ENCODE measurements at places on chromosomes 12 and 14.

DNA sequence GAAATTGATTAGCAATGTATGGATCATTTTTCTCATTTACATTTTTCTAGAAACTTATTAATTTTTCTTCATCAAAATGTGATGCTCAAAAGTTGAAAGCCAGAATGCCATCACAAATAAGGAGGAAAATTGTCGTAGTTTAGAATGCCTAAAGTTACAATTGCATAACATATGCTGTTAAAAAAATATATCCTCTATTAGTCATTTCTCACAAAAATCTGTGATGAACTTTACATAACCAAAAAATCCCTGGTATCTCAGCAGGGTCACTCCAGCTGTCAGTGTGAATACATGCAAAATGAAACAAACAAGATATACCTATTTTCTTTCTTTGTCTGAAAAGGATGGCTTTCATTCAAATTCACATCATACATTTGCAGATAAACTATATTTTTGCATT is 358.9 kb downstream of the PAWR start:
- DNase-seq: no peak

GRCh38 chr12:124699909-124700308 is 132.5 kb upstream of the NCOR2 start:
- DNase-seq: no peak

GRCh38 chr12:52168019-52168717 is 23.6 kb downstream of the KRT80 start:
- no peak for DNase-seq

GRCh38 chr12:71626768-71627167 is 36.9 kb downstream of the ZFC3H1 start:
- no peak for DNase-seq

DNA sequence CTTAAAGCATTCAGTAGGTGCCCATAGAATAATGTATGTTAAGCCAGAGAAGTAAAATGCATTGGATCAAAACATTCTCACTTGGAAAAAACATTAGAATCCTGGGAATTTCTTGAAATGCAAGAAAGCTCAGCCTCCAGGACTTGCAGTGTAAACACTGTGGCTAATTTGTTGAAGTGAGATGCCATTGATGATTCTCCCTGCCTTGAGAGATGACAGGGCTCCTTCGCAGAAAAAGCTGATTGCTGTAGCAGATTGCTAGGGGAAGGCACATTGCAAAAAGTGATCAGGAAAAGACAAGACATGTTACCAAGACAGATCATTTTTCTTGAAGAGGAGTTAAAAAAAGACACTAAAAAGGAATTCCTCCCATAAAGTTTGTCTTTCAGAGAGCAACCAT is 204.2 kb upstream of the HMGA2 start:
- no peak for DNase-seq

GRCh38 chr14:35678403-35679028 is 130.6 kb downstream of the RALGAPA1 start:
- DNase-seq: no peak

DNA sequence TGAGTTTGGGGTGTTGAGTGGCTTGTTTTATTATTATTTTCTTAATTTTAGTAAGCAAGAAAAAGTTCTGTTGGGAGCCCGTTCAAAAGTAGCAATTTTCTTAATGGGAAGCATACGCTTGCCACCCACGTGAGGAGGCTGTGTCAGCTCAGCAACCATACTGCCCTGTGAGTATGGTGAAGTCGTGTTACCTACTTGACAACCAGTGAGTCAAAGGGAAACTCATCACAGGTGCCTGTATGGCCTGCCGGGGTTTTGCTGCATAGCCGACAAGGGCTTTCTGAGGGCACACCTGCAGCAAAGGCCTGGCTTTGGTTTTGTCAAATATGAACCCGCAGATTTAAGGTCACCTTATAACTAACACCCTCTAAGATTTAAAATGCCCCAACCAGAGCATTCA is 31.1 kb downstream of the PITPNM2 start:
- DNase-seq: no peak

GRCh38 chr14:79028281-79028680 is 858.1 kb downstream of the NRXN3 start:
- DNase-seq: no peak

GRCh38 chr12:106369624-106370346 is 12.2 kb downstream of the POLR3B start:
- DNase-seq: no peak

DNA sequence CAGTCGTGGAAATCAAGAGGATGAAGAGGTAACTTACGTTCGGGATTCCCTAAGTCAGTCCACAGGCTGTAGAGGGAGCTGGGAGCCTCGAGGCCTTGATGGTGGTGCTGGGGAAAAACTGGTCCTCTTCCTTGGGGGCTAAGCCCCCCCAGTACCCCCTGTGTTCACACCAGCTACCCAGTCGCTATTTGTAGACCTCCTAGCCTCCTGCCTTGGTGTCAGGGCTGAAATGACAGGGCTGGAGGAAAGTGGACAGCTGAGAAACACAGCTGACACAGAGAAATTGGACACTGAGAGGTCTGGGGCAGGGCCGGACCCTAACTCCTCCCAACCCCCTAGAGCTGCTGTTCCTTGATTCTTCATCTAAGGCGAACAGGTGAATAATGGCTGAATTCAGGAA is at the start of gene STAC3:
STAC3 (minus strand) TSS at position 232 of the 400 bp plus-strand sequence. CDS start 1,551 bp downstream, outside the sequence.
- no peak for DNase-seq

- no peak for DNase-seq
Measured at GRCh38 chr12:88763536-88764100, 183.3 kb upstream of the KITLG start.

GRCh38 chr14:34794217-34794616 is 79.8 kb upstream of the CFL2 start:
- DNase-seq: no peak

DNA sequence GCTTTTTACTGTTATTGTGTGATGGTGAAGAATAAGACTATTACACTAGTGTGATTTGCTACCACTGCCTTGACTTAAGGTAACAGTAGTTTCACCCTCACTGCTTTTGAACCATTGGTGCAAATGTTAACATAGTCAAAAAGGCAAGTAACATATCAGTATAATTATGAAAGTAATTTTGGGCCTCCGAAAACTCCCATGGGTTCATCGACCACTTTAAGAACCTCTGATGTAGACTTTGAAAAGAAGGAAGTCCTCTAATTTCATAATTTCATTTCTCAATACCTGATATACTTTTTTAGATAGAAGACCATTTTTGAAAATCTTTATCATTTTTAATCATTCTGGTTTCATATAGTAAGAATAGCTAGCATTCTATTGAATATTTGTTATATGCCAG is 57.7 kb downstream of the ETNK1 start:
- no peak for DNase-seq

DNA sequence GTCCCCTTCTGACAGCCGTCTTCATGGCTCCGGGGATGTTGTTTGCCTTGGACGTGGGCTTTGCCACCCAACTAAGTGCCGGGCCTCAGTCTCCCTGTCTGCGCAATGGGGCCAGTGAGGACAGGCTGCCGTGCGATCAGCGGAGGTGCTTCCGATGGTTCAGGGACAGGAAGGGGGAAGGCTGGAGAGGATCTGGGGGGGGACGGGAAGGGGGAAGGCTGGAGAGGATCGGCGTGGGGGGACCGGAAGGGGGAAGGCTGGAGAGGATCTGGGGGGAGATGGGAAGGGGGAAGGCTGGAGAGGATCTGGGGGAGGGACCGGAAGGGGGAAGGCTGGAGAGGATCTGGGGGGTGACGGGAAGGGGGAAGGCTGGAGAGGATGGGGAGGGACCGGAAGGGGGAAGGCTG is 3.4 kb downstream of the MMP17 start:
- no peak for DNase-seq

DNA sequence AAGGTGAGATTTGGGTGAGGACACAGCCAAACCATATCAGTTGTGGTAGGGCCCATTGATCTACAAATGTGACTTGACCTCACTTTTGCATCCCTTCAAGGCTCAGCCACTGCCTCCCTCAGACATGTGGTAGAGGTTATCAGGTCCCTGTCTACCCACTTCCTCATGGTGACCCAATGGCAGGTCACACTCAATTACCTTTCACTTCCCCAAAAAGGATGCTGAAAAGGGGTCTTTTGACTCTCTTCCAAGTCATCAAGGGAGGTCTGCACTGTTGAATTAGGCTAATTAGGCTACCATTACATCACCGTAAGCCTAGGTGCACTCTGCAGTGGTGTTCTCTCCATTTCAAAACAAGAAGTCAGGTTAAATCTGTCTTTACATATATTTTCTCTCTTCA is 22.6 kb upstream of the DRAM1 start:
- no peak for DNase-seq

GRCh38 chr12:16148938-16149337 is 128.5 kb downstream of the SLC15A5 start:
- DNase-seq: no peak

DNA sequence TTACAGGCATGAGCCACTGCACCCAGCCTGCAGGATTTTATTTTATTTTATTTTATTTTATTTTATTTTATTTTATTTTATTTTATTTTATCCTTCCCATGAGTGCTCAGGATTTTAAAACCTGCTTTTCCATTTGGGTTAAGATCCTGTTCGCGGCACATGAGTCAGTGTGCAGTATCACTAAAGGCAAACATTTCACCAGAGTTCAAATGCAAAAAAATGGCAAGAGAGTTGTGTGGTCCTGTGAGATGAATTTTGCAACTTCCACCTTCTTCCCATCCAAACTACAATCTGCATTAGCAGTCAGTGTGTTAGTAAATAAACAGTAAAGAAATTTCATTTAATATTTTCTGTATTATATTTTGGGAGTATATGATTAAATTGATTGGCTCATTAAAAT is 29.0 kb downstream of the MOAP1 start:
- DNase-seq: no peak

GRCh38 chr12:98352218-98352811 is 163.1 kb upstream of the TMPO start:
- DNase-seq: no peak

DNA sequence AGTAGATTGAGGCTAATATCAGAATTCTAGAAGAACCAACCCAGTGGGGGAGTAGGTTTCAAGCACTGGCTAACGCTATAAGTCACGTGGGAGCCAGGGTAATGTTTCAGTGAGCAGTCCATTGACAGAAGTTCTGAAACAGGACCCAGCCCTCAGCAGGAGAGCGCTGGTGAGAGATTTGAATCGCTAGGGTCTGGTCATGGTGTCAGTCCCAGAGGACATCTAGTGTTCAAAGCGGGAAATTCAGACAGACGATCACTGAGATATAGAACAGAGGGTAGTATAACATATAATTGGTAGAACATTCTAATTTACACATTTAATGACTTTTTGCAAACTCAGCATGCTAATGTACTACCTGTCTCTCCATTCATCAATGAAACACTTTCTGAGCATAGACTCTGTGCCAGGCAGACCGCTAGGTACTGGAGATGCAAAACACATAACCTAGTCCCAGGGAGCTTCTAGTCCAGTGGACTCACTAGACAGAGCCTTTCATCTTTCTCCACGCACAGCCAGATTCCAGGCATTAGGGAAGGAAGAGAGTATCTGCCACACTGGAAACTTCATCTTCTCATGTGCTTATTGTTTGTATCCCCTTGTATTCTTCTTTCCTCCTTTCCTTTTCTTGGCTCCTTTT is 35.4 kb upstream of the RNASE3 start:
- DNase-seq: no peak

GRCh38 chr12:82826505-82826904 is 139.8 kb downstream of the TMTC2 start:
- DNase-seq: no peak

DNA sequence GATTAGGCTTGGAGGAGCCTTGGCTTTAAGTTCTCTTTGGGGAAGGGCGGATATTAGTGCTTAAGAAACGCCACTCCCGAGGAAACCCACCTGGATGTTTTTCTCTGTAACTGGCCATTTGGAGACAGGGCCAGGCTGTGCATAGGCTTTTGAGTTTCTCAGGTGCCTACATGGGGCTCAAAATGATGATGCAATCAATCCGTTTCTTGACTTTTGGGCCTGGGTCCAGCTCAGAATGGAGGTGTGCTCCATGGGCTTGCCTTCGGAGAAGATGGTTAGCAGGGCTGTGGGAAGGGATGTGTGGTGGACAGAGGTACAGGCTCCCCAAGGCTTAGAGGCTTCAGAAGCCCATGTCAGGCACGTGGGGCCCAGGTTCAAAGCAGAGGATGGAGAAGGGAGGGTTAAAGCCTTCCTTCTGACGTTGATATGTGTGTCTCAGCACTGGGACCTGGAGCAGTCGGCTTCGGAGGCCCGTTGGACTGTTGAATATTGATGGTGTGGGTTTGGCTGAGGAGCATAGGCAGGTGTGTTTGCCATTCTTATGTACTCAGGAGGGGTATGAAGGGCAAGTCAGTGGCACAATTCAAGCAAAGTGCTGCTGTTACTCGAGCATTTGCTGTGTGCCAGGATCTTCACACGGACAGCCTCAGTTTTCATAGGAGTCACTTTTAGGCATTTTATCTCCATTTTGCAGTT is 82.8 kb downstream of the SLC25A47 start:
- no peak for DNase-seq

DNA sequence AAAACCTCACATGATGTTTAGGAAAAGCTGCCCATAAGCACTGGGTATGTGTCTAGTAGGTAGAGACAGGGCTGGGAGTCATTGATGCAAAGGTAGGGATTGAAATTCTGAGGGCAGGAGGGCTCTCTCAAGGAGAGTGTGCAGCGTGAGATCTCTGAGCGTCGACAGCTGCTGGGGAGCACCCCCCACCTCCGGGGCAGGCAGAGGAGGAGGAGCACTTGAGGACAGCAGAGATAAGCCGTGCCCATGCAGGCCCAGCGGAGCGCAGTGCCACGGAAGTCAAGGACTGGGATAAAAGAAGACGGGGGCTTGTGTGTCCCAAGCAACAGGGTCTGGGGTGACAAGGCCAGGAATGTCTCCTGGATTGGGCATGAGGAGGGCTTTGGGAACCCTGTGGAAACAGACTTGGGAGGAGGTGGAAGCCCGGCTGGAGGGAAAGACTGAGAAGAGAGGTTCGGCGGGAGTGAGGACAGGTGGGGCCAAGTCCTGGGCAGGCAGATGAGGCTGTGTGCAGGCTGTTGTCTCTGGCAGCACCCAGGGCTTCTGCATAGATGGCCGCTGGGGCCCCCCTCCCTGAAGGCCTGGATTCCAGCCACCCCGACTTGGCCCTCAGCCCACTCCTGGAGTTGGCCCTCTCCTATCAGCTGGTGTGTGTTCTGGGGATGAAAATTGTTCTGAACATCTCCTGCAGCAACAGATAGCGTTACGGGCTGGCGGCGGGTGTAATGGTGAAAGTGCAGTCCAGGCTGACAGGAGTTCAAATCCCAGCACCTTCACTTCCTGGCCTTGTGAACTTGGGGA is 1.9 kb downstream of the CACNA2D4 start:
- DNase-seq: no peak

- DNase-seq: no peak
Measured at GRCh38 chr12:49974231-49974675, 1.5 kb downstream of the AQP6 start.

DNA sequence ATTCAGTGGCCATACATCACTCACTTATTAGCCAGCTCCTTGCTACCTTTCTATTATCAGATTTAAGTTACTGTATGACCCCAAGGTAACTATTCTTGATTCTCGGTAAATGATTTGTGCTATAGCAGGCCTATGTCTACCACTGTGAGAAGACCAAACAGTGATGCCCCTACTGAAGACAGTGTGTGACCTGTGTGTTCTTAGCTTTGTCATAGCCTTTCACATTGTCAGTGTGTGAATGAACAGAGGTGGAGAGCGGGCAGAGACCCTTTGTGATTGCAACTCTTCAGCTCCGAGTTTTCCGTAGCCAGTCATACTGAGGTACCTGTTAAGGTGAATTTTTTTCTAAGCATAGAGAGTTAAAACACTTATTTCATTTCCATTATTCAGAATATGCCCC is 294.0 kb downstream of the LRFN5 start:
- no peak for DNase-seq

GRCh38 chr14:91238661-91239060 is 5.8 kb downstream of the GPR68 start:
- no peak for DNase-seq
